ENCODE measurements at places on chromosomes 12 and 14.
A peak's percentile ranks its signal among the peaks of the same experiment; 100 is the strongest.

GRCh38 chr14:71606064-71606463 is 326.2 kb upstream of the RGS6 start:
- DNase-seq = no peak

DNA sequence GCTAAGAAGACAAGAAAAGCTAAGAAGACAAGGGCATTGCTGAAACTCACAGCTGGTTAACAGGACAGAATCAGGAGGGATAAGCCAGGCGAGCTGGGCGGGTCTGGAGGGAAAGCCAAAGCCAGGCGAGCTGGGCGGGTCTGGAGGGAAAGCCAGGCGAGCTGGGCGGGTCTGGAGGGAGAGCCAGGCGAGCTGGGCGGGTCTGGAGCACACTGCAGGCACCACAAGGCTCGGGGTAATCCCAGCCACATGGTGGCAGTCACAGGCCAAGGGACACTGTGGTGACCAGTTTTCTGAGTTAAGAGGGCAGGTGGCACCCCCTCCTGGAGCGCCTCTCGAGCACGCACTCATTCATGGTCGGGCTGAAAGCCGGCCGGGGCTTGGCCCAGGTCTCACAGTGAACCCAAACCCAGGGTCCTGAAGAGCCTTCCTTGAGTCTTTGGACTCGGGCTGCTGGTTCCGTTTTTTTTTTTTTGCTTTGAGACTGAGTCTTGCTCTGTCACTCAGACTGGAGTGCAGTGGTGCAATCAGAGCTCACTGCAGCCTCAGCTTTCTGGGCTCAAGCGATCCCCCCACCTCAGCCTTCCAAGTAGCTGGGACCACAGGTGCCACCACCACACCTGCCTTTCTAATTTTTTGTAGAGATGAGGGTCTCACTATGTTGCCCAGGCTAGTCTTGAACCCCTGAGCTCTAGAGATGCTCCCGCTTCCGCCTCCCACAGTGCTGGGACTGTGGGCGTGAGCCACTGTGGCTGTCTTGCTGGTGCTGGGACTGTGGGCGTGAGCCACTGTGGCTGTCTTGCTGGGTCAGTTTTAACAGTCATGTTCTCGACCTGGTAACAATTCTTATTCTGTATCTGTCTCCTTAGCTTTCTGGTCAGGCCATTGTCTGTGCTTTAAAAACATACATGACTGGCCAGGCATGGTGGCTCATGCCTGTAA is 40.2 kb downstream of the HSP90AA1 start:
- no peak for DNase-seq

DNA sequence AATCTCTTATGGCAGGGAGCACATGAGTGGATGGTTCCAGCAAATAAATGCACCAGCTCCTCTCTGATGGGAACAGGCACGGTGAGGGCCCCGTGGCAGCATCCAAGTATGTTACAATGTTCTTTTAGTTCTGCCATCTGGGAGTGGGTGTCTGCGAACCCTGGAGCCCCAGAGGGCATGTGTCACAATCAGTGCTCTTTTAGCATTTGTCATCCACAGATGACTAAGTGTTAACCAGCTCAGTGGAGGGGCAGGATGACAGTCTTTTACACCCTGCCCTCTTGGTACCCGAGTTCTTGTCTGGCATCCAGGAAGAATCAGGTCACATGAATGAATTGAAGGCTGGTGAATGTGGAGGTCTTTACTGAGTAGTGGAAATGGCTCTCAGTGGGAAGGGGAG is 560.4 kb upstream of the FLRT2 start:
- no peak for DNase-seq

DNA sequence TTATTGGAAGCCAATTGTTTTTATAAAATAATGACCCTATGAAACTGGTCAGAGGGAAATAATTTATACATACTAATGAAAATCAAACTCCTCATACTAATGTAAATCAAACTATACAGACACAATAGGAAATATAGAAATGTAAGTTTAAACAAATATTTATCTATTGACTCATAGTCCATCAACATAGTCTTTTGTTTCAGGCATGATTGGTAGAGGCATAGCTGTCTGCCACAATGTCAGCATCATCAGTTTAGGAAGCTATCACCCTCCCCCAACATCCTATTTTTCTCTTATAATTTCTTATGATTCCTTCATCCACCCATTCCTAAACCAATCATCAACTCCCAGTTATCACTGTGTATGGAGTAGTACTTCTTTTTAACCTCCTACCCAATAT is 117.7 kb downstream of the SLC38A6 start:
- DNase-seq = no peak

DNA sequence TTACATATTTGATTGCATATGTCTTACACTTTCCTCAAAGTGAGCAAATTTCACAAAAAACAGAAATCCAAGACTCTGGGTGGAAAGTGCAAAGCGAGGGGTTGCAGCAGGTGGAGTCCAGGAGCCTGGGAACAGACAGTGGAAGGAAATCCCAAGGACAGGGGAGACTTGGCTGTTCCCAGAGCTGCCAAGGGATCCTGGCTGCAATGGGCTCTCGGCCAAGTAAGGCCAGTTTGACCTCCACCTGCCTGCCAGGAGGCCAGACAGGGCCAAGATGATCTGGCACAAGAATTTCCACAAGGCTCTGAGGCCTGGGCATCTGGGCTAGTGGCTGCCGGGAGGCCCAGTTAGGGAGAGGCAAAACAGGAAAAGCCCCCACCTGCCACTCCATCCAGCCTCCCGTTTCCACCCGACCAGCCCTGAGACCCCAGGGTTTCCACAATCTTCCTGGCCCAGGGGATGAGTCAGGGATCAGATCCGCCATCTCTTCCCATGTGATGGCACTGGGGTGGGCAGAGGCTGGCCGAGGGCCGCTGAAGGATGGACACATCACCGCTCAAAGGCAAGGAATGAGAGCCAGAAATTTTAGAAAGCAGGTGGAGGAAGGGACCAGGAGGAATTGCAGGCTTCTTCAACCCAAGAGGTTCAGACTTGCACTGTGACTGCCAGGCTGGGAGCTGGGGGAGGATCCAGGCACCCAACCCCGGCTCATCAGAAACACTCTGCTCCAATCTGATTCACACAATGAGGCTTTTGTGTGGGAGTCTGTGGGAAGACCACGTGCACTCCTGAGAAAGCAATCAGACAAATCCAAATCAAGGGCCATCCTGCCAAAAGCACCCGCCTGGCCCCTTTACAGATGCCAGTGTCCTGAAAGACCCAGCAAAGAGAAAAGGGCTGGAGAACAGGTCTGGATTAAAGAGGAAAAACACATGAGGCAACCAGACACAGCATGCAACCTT is 16.3 kb downstream of the SCARB1 start:
- no peak for DNase-seq

- no peak for DNase-seq
Observed at GRCh38 chr12:97109441-97109840, 202.4 kb downstream of the NEDD1 start.

- DNase-seq = no peak
Observed at GRCh38 chr12:3816266-3816665, 56.9 kb downstream of the PARP11 start.

DNA sequence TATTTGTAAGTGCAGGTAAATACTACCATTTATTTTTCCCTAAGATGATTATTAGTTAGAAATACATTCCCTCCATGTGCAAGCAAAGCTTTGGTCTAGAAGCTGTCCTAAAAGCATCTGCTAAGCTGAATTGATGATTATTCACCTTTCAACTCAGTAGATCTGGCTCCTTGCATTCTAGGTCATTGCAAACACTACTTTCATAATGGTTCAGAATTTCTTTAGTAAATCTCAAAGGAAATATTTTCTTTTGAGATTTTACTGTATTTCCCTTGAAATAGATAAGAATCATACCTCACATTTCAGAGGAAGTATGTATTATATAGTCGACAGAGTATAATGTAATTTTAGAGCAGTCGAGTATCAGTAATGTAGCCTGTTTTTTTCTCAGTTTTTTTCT is 2.4 kb downstream of the ETNK1 start:
- no peak for DNase-seq

GRCh38 chr12:118166946-118167345 is 31.0 kb downstream of the PEBP1 start:
- no peak for DNase-seq

- no peak for DNase-seq
Observed at GRCh38 chr14:29928117-29928640, 532 bp upstream of the PRKD1 start.

- peak; percentile 23 for DNase-seq
Observed at GRCh38 chr12:89707703-89708564, 704 bp downstream of the ATP2B1 start.

DNA sequence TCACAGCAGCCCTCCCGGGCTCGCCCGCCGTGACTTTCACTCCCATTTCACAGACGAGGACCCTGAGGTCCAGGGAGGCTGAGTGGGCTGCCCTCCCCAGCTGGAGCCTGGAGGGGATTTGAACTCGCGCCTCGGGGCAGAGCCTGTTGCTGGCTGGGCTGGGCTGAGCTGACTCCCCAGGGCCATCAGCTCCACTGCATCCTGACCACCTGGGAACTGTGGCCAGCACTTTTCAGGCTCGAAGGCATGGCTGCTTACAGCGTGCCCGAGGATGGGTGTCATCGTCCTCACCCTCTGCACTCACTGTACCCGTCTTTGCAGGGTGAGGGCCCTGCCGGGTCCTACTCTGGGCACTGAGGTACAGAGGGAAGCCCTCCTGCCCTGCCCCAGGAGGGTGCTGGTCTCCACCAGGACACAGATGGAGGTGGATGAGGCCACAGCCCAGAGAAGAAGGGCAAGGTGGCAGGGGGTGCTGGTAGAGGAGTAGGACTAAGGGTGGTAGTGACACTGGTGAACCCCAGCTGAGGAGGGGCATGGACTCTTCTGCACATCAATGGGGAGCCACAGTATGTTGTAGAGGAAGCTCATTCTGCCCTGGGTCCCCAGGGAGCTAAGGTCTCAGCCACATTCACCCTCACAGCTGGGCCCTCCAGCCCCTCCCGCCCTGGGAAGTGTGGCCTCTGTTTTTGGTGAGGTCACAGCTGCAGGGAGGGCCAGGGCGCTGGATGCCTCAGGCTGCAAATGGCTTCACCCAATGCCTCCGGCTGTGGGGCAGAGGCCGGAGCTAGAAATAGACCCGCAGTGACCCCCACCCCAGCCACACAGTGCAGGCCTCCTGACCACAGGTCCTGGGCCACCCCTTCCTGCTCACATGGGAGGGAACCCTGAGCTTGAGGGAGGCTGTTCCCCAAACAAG is 365.1 kb upstream of the SFSWAP start:
- DNase-seq = no peak

DNA sequence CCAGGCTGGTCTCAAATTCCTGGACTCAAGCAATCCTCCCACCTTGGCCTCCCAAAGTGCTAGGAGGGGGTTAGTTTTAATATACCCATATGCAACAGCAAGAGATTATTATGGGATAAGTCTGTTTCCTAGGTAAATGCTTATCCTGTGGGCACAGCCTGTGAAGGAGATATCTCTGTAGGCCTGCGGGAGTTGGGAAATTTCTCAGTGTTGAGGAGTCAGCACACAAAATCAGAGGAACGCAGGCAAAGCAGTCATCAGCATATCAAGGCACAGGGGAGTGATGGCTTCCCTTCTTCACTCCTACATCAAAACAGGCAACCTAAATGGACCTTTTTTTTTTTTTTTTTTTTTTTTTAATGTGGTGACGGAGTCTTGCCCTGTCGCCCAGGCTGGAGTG is 20.9 kb upstream of the TMED10 start:
- DNase-seq = no peak

GRCh38 chr14:94157197-94157596 is 16.9 kb upstream of the PPP4R4 start:
- no peak for DNase-seq

- DNase-seq = no peak
Observed at GRCh38 chr14:67666750-67667449, 7.5 kb downstream of the VTI1B start.

DNA sequence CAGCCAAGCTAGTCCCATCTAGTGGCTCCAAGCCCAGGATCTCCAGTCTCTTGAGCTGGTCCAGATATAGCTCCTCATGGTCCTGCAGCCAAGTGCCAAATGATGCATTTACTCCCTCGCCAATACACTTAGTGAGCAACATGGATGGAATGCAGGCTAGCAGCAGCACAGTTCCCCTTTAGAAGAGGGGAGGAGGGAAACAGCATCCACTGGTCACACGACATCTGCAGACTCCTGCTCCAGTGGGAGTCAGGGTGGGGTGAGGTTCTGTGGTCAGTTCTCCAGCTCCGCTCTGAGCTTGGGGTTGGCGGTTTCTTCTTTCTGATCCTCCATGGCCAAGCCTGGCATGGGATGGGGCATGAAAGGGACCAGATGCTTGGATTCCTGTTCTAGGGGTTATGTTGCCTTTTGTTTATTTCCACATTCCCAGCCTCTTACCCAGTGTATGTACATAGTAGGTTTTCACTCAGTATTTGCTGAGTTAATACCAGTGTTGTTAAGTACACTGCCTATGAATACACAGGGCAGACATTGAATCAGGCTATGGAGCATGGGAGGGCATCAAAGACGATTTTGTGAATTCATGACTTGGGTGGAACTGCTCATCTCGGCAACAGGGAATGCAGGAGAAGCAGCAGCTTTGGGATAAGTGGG is 57.3 kb downstream of the GALNT16 start:
- DNase-seq = no peak

DNA sequence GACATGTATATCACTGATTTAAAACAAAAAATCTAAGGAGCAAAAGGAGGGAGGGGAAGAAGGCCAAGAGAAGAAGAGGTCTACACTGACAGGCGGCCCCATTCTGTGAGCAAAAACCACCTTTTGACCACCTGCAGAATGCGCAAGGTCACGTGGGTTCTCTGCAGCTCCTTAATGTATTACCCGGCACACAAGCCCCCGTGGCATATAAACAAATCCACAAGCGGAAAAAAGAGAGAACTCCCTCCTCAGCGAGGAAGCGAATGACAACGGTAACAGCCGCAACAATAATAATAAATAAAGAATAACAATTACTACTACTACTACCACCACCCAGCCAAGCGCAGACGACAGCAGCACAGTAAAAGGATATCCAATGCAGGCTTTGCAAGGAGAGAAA is 1.3 kb downstream of the KSR2 start:
- no peak for DNase-seq

DNA sequence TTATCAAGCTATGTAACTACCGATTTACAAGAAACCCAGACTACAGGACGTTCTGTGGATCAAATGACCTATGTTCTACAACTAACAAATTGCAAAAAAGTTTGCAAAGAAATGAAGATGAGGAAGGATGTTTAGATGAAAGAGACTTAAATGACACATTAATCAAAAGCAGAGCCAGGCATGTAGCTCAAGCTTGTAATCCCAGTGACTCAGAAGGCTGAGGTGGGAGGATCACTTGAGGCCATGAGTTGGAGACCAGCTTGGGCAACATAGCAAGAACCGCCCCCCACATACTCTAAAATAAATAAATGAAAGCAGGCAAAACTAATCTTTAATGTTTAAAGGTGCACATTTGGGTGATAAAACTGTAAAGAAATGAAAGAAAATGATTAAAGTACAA is 331.9 kb downstream of the BTG1 start:
- no peak for DNase-seq

GRCh38 chr14:25389948-25390347 is 340.0 kb upstream of the STXBP6 start:
- DNase-seq = no peak

DNA sequence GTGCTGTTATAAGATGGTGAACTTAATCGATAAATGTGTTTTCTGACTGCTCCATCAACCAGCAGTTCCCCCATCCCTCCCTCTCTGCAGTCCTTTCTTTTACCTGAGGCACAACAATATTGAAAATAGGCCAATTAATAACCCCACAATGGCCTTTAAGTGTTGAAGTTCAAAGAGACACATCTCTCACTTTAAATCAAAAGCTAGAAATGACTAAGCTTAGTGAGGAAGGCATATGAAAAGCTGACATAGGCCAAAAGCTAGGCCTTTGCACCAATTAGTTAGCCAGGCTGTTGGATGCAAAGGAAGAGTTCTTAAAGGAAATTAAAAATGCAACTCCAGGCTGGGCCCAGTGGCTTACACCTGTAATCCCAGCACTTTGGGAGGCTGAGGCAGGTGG is 43.7 kb downstream of the SAV1 start:
- no peak for DNase-seq
